Frontal cortex (tissue), 4 donors: ENCODE measurements at places on chromosomes 2 and 18. TPM values are rescaled to one million over a fixed set of nuclear protein-coding genes. Genes with fewer than 3 reads are reported as not detected.

EIF4E2 gene
- total RNA-seq, result 38.3 TPM

DNA sequence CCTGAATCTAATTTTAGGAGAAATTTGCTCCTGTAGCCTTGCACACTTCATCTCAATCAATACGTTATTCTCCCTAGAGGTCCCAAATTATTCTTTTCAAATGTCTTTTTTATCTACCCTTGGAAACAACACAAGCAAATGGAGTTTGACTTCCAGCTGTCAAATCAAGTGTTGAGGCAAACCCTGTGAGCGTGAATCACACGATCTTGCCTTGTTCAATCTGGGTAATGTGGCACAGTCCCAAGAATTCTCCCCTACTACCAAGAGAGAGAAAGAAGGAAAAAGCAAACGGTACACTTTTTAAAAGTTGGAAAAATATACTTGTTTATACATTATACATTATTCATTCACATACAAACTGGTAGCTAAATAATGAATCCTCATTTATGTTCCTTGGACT lies 2035.3 kb upstream of the CELF4 start:
- DNase-seq, result no peak

GRCh38 chr2:58671675-58672074 lies 430.6 kb upstream of the FANCL start:
- DNase-seq, result no peak

DNA sequence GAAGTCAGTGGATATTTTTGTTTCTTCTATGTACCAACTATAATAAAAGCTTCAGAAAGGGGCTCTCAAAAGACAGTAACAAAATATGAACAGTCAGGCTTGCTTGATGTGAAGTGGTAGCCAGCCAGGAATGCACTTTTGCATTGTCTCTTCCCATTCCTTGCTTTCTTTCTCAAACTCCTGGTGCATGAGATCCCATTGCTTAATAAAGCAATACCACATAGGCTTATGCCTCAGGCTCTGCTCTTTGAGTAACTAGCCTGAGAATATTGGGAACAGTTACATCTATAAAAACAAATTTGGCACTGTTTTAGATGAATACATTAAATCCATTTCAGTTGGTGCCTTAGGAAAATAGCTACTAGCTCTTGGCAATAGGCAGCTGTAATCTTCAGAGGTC lies 62.6 kb upstream of the ST6GAL2 start:
- DNase-seq, result no peak

ATP6V1C2 gene
- total RNA-seq, result 1.2 TPM

SPATA3 gene
- total RNA-seq, result not detected

DNA sequence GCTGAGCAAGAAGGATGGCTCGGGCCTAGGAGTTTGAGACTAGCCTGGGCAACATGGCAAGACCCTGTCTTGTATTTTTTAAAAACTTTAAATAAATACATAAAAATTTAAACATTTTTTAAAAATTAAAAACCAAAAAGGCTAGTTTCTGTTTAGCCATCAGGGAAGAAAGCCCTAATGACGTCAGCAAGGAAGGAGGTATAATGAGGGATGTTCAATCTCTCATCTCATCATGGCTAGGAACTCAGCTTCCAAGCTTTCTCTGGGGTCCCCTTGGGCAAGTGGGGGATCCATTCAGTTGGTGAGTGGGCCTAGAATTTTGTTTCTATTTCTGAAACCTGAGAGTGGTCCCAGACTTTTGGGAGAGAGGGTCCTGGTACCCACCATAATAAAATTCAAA lies 35.1 kb upstream of the SLC25A52 start:
- no peak for DNase-seq

MROH2A gene
- total RNA-seq, result not detected

DNA sequence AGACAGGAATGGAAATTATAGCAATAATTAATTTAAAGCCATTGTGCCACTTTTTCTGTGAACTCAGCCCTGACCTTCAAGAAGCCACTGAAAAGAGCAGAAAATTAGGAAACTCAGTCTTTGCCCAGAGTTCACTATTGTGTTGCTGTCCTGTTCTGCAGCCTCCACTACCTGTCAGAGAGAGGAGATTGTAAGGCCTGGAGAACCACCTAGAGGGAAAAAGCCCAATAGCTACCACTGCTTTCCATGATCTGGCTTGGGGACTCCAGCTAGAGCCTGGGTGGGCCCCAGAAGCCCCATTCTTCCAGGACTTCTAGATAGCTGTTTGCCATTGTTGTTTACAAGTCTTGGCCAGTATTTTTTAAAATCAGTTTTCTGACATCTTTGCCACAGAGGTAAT lies 176.1 kb upstream of the KLF7 start:
- no peak for DNase-seq

GRCh38 chr2:134507697-134508096 lies 211.1 kb downstream of the TMEM163 start:
- DNase-seq, result no peak

DNA sequence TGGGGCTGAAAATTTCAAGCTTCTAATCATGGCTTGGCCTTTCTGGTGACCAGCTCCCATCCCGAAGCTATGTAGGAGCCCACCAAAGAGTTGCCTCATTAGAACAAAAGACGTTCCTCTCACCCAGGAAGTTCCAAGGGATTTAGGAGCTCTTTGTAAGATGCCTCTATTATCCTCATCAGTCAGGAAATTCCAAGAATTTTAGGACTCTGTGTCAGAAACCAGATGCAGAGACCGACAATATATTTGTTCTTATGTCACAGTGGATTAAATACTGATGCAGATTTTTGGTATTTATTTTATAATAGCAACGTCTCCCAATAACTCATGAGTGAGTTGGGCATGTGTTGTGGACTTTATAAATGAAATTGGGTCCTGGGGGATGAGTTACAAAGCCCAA lies 91.8 kb upstream of the SKOR2 start:
- DNase-seq, result no peak

GRCh38 chr18:47215554-47216138 lies 35.8 kb downstream of the SKOR2 start:
- peak; percentile 34 for DNase-seq

GRCh38 chr18:24559526-24559925 lies 99.1 kb downstream of the HRH4 start:
- DNase-seq, result no peak

COLEC12 gene
- total RNA-seq, result 16.7 TPM

GRCh38 chr2:63078852-63079606 lies 28.4 kb downstream of the OTX1 start:
- no peak for DNase-seq

DNA sequence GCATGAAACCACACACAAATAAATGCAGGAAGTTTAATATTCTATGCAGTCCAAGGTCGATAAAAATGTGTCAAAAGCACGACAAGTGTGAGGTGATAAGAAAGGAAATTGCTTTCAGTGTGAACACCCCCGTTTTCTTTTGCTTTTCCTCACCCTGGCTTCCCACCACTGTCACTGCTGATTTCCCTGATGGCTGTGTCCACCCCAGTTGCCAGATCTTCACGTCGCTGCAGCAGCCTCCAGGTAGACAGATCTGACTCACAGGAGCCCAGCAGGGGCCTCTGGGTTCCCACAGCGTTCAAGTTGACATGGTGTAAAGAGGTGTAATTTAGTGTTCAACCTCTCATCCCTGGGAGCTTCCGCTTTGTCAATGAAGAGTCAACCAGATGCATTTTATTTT lies 128.0 kb upstream of the TACR1 start:
- no peak for DNase-seq

- DNase-seq, result peak; percentile 60
These were observed at the start of gene ASIC4 for GRCh38 chr2:219514196-219514761. Gene ASIC4 (plus strand): TSS chr2:219514482. CDS start chr2:219514725, 243 bp downstream.

GRCh38 chr2:226077031-226077430 lies 677.5 kb downstream of the NYAP2 start:
- DNase-seq, result no peak

DNA sequence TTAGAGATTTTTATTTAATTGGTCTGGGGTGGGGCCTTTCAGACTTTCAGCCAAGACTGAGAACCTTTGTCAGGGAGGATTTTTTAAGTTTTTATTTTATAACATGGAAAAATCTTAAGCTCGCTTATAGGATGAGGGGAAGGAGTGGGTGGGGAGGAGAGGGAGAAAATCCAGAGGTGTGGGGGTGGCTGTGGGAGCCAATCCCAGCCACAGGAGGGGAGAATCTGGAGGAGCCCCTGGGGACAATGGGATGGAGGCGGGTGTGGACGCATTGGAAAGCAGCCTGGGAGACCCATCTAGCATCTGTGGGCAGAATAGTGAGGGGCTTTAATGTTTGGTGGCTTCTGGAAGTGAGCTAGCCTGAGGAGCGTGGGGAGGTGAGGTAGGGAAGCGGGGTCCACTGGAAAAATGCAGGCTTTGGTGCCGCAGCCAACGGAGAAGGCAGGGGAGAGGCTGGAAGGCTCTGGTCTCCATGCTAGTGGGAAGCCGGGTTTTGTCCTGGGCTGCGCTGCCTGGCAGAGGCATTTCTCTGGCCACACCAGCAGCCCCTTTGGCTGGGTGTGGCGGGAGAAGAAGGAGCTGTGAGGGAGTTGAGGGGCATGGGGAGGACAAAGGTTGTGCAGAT lies 11.5 kb upstream of the INPP5D start:
- DNase-seq, result no peak

DNA sequence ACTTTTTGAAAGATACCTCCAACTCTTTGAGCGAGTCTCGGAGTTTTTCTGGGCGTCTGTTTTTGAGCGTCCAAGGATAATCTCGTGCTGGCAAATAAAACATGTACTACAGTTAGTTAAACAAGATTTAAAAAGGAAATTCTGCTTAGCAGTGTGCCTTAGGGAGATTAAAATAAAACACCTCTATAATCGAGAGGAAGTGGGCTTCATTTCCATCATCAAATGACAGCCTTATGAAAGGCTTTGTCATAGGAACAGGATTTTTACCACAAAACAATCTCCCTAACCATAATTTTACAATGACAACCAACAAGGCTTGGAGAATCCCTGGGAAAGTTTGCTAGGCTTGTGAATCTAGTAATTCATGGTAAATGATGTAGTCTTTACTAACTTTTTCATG lies 103.4 kb downstream of the WDPCP start:
- DNase-seq, result no peak

- DNase-seq, result no peak
These were observed 30.6 kb downstream of the SOWAHC start for GRCh38 chr2:109644571-109645275.

STARD6 gene
- 0.82 TPM for total RNA-seq

- no peak for DNase-seq
These were observed 2.7 kb upstream of the TMBIM1 start for GRCh38 chr2:218295029-218295428.

- DNase-seq, result no peak
These were observed 16.1 kb downstream of the ADAM17 start for GRCh38 chr2:9539531-9539930.

DNA sequence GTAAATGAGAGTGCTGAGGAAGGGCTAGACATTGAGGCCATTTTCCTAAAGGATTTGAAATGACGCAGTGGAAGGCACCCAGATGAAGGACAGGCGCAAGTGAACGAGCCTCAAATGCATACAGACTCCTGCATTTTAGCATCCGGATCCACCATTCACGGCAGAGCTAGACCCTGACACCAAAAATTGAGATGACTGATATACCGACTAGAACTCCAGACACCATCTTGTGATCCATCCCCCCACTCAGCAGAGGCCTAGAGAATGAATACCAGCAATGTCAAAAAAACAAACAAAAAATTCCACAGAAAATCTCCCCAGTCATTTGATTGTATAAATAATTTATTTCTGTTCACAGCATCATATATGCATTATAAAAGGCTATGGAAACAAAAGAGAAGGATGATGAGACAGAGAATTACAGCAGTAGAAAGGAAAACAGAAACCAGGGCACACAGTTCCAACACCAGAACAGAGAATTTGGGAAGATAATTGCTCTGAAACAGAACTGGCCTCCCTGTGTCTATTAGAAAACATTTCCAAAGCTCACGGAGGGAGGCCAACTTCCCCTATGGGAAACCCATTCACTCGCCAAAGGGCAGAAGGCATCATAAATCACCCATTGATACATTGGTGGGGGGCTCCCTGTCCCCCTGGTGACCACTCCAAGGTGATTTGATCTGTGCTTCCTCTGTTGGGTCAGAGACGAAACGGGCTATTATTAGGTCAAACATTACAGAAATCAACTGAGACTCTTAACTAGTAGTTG lies 4.0 kb downstream of the ARL4C start:
- no peak for DNase-seq
